Esophagus mucosa (tissue), 1 donor: ENCODE measurements at places on chromosomes 13 and 19. TPM values are rescaled to one million over a fixed set of nuclear protein-coding genes. Genes with fewer than 3 reads are reported as not detected.
A peak's percentile ranks its signal among the peaks of the same experiment; 100 is the strongest.

GRCh38 chr19:5290336-5291262 is 50.0 kb downstream of the PTPRS start:
- ATAC-seq = no peak

DNA sequence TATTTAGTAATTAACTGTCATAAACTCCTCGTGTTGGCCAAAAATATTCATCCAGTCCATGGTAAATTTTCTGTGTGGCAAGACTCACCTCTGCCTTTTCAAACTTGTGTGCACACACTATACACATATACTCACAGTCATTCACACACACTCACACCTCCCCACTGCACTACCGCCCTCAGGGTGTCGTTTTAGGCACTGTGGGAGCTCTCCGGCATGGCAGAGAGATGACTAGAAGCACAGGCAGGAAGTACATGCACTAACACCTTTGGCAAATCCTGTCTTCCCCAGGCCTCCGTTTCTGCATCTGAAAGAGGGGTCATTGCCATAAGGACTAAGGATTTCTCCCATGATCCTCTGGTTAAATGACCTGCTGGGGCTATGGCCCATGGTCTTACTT is 62.6 kb upstream of the FARP1 start:
- ATAC-seq = no peak

DNA sequence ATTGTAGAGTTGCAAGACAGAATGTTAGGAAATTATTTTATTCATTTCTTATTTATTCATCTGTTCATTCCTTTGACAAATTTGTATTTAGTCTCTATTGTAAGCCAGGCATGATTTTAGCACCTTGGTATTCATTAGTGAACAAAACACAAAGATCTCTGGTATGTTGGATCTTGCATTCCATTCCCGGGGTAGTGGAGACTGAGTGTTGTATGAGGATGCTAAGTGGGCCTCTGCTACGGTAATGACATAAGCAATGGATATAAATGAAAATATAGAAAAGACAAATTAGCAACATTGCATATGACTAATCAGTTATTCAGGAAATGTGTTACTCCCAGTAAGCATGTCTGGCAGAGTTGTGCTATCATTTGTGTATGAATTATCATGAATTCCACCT is 449.3 kb downstream of the PCDH17 start:
- no peak for ATAC-seq

- no peak for ATAC-seq
Measured at GRCh38 chr19:55473225-55474012, 3.0 kb upstream of the ZNF628 start.

- no peak for ATAC-seq
Measured at GRCh38 chr19:366951-367350, 22.4 kb upstream of the MIER2 start.

- peak; percentile 60 for ATAC-seq
Measured at GRCh38 chr13:73464758-73465616, 406.2 kb downstream of the KLF5 start.

DNA sequence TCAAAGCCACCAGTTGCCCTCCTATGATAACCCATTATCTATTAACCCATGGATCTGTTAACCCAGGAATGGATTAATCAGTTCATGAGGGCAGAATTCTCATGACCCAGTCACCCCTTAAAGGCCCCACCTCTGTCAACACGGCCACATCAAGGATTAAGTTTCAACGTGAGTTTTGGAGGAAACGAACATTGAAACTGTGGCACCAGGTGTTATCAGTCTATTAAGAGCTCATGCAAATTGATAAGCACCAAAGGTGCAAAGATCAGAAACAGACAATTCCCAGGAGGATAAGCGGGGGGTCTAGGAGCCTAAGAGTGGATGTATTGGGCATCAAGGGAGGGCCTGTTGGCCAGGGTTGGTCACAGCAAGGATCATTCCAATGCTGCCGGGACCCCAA is 19.9 kb upstream of the ELAVL1 start:
- ATAC-seq = no peak

- ATAC-seq = no peak
Measured at GRCh38 chr19:15240515-15240914, 8.3 kb upstream of the EPHX3 start.

GRCh38 chr19:41619018-41619556 is 7.8 kb downstream of the CEACAM4 start:
- ATAC-seq = no peak

The KCNJ14 gene
- 0.76 TPM for total RNA-seq

GRCh38 chr13:52712385-52712784 is 27.2 kb downstream of the CNMD start:
- ATAC-seq = no peak

The IQCN gene
- total RNA-seq = 0.56 TPM

The TEX29 gene
- total RNA-seq = not detected

- ATAC-seq = no peak
Measured at GRCh38 chr13:83692800-83693199, 189.5 kb downstream of the SLITRK1 start.

DNA sequence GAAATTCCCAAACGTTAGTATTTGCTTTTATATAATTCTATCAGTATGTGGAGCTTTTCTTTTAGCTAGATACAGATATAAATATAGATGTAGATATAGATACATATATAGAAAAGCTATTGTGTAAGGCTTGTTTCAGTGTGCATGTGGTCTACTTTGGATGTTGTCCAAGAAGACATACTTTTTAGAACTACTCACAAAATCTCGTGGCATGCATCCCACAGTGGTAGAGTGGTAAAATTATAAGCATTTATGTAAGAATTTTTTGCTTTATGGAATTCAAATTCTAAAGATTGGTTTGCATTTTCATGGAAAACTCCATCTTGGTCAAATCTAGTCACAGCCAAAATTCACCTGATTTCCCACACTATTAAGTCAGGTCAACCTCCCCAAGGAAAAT is 880.4 kb downstream of the EFNB2 start:
- no peak for ATAC-seq

GRCh38 chr13:65460136-65460535 is 1770.0 kb downstream of the PCDH9 start:
- no peak for ATAC-seq
